ENCODE measurements at places on chromosomes 6 and 20. TPM values are rescaled to one million over a fixed set of nuclear protein-coding genes. Genes with fewer than 3 reads are reported as not detected.

DNA sequence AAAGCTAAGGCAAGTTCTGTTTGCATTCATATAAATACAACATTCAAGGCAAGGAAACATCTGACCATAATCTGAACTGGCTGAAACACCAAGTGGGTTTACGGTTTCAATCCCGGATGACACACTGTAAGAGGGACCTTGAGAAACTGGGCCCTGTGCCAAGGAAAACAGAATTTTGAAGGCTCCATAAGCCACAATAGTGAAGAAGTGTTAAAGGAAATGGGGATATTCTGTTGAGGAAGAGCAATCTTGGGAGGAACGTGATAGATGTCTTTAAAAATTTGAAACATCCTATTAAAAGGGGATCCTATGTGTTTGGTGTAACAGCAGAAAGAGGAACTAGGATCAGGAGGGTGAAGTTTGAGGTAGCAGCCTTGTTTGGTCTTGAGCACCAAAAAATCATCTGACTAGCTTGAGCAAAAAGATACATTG lies 82.4 kb upstream of the TAB2 start:
- no peak for DNase-seq

PRKN gene
- 9.5 TPM for total RNA-seq

DNA sequence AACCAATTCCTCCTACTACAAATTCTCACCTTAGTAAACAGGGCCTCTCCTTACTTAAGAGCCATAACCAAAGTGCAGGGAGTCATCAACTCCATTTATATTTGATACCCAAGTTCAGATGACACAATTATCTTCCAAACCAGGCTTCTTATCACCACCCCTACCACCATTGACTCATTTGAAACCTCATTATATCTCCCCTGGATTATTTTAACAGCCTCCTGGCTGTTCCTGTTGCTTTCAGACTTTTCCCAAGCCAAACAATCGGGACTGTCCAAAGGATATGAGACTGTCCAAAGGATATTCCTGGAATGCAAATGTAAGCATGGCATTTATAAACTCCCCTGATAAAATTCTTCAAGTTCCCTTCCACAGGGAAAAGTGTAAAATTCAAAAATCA lies 394.3 kb downstream of the MAFB start:
- DNase-seq = no peak

- DNase-seq = peak; percentile 23
Observed at GRCh38 chr6:54431466-54431865, 123.2 kb downstream of the TINAG start.

GRCh38 chr6:21158873-21159272 lies 434.7 kb upstream of the SOX4 start:
- DNase-seq = no peak

DNA sequence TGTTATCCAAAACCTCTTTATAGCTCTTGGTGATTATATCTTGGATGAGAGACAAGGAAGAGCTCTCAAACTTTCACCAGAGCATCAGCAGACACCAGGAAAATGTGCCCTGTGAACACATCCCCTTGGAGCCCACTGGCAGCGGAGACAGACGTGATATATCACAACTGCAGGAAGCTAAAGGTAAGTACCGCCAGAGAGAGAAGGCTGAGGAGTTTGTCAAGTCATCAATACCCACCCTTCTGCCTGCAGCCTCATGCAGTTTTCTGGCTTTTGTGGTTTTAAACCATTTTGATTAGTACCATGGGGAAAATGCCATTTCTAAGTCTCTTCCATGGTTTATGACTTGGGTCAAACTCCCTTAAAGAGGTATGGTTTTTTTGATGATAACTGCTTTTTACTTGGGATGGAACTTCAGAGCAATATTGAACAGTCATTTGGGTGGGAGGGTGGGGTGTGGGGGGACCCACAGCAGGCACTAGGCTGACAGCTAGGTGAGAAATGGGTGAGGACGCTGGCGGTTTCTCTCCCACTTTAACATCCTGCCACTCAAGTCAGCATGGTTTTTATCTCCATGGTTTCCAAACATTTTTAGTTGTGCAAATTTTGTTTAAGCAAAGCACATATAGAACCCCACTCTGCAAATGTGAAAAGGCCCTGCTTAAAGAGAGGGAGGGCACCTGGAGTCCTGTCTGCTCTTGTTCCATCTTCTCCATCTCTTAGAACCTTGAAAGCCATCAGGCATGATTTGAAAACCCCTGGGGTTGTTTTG lies 108.4 kb downstream of the SCML4 start:
- DNase-seq = no peak

HDGFL1 gene
- total RNA-seq = not detected

All from spinal cord (tissue), 10 donors.